Iris pigment epithelial cell (primary cell): ENCODE measurements at places on chromosomes 5 and 9.

DNA sequence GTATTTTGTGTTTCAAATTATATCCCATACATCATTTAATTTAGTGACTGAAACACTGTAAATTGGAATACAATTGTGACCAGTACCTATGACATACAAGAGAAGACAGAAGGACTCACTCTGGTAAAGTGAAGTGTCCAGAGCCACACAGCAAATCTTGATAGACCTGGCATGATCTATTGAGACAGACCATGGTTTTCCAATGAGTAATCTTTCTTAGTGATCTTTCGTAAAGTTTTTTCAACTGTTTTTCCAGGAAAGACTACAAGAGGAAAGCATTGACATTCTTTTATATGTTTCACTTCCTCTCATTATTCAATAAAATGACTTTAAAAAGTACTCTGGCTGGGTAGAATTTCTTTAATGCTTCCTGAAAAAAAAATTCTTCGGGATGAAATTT, 43.3 kb upstream of the ALDH1A1 start:
- no peak for DNase-seq

GRCh38 chr9:137784046-137784445, 93.5 kb upstream of the CACNA1B start:
- DNase-seq: peak; percentile 22

GRCh38 chr5:18000744-18001143, 366.5 kb downstream of the TAF11L14 start:
- no peak for DNase-seq

GRCh38 chr5:87423755-87424154, 11.0 kb upstream of the CCNH start:
- no peak for DNase-seq

GRCh38 chr5:100444961-100445360, 90.2 kb upstream of the FAM174A start:
- peak; percentile 15 for DNase-seq

- DNase-seq: no peak
Observed at GRCh38 chr9:2536511-2536910, 85.1 kb upstream of the VLDLR start.
